HuH-7 (cell line): ENCODE measurements at places on chromosomes 2 and 18.

DNA sequence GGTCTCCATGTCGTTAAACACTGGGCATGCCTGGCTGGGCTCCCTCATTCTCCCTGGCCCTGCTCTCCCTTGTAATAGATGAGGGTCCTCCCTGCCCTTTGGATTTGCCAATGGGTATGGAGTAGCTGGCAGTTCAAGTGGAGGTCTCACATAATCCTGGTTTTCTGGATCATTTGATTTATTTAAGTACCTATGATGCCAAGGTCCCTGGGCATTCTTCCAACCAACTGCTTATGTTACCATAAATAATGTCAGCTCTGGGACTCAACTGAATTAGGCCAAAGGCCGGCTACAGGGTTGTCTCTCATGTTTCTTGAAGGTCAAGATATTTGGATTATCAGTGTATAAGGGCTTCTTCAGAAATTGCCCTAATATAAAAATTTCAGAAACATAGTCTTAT, 104.9 kb upstream of the LYPD6 start:
- DNase-seq: no peak

DNA sequence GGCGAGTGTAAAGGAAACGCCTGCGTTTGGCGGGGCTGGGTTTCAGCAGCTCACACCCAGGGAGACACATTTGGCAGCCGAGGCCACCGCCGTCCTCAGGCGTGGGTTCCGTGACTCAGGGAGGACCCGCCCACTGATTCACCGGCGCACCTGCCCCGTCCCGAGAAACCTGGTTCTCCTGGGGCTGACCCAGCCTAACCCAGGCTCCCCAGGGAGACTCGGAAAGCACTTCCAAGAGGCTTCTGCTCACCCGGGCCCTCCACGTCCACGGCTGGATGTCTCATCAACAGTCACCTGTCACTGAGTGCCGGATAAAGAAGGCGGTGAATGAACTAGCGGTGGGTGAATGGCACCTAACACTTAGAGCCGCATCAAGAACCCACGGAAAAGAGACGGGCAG, 126.4 kb upstream of the CTDP1 start:
- DNase-seq: no peak

DNA sequence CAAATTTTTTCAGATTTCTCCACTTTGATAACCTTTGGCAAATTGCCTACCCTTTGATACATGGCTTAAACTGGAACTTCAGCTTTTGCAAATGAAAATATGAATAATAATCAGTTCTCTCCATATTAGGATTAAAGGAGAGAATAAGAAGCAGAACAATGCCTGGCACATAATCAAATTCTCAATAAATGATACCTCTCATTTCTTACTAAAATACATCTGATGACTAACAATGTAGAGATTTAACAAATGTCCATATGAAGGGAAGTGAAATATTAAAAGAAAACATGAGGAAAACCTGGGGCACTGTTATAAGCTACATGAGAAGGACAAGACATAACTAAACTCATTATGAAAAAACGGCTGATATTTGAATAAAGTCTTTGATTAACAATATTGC, 1103.6 kb downstream of the LRP1B start:
- DNase-seq: no peak

DNA sequence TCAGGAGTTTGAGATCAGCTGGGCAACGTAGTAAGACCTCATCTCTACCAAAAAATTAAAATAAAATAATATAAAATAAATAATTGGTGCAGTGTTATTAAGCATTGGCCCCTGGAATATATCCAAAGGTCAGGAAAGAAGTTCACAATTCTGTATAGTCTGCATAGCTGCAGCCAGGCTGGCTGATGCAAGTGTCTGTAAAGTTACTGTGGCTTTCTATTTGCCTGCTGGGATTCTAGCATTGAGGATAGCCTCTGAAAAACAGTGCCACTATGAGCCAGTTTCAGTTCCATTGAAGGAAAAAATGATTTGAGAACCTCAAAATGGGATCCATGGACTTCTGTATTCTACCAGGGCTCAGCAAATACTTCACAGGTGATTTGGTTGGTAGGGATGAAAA, 208.6 kb downstream of the PARD3B start:
- no peak for DNase-seq

DNA sequence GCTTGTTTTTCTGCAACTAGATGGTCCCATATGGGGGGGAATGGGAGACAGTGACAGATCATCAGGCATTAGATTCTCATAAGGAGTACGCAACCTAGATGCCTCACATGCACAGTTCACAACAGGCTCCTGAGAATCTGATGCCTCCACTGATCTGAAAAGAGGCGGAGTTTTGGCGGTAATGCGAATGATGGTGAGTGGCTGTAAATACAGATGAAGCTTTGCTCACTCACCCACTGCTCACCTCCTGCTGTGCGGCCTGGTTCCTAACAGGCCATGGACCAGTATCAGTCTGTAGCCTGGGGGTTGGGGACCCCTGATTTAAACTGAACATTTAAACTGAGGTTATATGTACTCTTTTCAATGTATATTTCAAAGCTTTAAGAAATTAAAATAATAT, 40.7 kb downstream of the SOS1 start:
- DNase-seq: no peak

GRCh38 chr2:238655974-238656722, 191.7 kb upstream of the TWIST2 start:
- no peak for DNase-seq

GRCh38 chr2:182173944-182174622, 188.4 kb downstream of the PPP1R1C start:
- DNase-seq: no peak
